Activated CD4-positive, CD25-positive, alpha-beta regulatory T cell (primary cell): ENCODE measurements at places on chromosomes 13 and 19.

DNA sequence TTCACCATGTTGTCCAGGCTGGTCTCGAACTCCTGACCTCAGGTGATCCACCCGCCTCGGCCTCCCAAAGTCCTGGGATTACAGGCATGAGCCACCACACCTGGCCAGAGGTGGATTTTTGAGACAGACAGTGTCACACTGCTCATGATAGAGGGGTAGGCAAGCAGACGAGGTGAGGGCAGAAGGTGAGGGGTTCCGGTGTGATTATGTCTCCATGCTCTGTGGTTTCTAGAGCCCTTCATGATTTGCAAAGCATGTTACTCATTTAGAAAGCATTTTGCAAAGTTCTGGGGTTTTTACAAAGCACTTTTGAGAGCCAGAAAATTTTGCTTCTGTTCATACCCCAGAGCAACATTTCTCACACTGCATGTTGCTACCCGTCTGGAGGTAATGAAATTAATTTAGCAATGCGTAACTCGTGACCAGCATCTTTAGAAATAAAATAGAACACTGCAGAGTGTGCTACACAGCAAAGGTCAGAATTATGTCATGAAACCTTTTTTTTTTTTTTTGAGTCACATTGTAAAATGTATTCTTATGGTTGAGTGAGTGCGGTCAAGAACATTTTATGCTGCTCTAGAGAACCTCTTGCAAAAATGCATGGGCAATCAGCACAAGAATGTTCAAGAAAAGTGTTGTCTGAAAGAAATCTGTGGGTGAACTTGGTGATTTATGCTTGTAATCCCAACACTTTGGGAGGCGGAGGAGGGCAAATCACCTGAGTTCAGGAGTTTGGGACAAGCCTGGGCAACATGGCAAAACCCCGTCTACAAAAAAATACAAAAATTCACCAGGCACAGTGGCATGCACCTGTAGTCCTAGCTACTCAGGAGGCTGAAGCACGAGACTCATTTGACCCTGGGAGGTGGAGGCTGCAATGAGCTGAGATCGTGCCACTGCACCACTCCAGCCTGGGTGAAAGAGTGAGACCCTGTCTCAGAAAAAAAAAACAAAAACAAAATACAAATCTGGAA lies 58.0 kb downstream of the MAP4K1 start:
- peak; percentile 12 for DNase-seq

- DNase-seq, result no peak
Observed at GRCh38 chr13:32032759-32033158, 1.2 kb downstream of the FRY start.

DNA sequence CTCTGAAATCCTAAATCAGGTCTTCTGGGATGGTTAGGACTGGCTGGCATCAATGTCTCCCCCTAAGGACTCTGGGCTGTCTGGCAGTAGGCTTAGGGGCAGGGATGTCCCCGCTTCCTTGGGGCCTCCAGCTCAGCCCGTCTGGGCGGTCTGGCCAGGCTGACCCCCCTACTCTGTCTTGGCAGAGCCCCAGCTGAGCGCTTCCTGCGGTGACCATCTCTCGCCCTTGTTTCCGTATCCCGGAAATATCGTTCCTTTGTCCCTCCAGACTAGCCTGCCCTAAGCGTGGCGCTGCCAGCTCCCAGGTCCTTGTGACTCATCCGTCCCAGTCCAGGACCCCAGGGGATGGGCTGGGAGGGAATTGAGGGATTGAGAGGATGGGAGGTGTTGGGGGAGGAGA lies 11.3 kb downstream of the GTPBP3 start:
- DNase-seq, result no peak

DNA sequence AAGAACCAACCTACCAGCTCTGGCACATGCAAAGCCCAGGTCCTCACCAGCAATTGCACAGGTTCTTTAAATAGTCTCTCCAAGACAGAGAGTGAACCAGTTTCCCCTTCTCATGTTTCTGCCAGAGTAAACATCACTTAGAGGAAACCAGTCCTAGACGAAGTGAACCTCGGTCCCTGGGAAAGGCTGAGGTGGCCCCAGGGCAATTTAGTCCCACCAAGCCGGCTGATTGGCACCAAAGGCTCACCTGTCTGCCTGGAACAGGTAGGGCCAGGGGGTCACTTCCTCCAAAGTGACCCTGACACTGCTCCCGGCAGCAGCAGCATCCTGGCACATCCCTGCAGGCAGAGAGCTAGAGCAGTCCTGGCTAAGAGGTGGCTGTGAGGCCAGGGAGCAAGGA lies 122.9 kb upstream of the ZNF507 start:
- no peak for DNase-seq

DNA sequence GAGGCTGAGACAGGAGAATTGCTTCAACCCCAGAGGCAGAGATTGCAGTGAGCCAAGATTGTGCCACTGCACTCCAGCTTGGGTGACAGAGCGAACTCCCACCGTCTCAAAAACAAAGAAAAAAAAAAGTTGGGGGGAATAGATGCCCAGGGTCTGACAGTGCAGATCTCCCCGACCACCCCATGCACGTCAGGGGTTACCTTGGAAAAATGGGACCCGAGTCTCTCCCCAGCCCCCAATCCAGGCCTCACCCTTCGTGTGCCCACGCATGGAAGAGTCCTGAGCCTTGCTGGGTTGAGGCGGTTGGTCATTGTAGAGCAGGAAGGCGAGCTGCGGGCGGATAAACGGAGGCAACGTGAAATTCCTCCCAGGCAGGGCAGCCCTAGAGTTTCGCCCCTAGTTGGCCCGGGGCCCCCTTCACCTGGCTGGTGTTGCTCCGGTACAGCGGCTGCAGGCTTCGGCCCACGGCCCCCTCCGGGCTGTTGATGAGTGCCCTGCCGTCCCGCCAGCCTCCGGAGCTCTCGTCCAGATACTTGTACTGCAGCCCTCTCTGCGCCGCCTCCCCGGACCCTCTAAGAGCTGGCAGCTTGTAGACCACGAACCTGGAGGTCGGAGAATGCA lies 588 bp downstream of the DNASE2 start:
- DNase-seq, result no peak

DNA sequence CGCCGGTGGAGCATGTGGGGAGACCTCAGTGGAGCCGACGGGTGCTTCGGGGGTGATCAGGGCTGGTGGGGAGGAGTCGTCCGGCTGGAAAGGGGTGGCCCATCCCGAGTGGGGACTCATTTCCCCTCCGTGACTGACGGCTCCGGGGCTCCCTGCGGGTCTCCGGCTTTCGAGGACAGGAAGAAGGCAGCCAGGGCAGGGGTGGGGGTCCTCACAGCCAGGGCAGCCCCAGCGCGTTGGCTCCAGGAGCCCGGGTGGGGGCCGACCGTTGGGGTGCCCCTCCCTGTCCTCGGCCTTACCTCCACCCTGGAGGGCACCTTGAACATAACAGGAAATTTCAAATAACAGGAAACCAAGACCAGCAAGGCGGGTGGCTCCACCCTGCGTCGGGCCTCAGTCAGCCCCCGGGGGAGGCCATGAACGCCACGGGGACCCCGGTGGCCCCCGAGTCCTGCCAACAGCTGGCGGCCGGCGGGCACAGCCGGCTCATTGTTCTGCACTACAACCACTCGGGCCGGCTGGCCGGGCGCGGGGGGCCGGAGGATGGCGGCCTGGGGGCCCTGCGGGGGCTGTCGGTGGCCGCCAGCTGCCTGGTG lies at the start of gene S1PR4:
Gene S1PR4 (plus strand): TSS at position 393 of the 596 bp plus-strand sequence. CDS start 24 bp downstream, at position 417.
- no peak for DNase-seq

DNA sequence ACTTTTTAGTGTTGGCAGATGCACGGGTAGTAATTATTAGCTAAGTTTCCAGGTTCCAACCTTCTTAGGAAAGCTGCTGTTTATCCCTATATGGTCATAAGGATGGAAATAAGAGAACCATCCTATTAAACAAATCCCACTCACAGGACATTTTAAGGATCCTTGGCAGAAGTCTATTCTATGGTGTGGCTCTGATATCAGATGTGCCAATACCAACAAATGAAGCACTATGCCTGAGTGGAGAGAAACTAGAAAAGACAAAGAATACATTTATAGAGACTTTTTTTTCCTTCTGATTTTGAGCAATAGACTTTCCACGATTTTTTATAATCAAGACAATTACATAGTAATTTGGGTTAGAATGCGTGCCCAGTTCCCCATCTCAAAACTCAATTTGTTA lies 12.6 kb downstream of the PCDH17 start:
- DNase-seq, result no peak

DNA sequence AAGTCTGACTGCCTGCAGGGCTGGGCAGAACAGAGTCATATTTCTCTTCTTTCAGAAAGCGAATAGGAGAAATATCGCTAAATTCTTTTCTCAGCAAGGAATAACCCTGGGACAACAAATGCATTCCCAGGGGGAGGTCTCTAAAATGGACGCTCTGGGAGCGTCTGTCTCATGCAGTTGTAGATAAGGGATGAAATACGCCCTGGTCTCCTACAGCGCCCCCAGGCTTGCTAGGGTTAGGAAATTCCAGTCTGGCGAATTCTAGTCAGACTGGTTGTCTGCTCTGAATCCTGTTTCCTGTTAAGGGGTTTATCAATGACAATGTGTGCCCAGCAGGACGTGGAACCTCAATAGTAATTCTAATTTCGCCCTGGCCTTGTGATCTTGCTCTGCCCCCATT lies 1214.1 kb downstream of the DIAPH3 start:
- DNase-seq, result no peak

- DNase-seq, result no peak
Observed at GRCh38 chr13:73981595-73981994, 152.6 kb downstream of the KLF12 start.

DNA sequence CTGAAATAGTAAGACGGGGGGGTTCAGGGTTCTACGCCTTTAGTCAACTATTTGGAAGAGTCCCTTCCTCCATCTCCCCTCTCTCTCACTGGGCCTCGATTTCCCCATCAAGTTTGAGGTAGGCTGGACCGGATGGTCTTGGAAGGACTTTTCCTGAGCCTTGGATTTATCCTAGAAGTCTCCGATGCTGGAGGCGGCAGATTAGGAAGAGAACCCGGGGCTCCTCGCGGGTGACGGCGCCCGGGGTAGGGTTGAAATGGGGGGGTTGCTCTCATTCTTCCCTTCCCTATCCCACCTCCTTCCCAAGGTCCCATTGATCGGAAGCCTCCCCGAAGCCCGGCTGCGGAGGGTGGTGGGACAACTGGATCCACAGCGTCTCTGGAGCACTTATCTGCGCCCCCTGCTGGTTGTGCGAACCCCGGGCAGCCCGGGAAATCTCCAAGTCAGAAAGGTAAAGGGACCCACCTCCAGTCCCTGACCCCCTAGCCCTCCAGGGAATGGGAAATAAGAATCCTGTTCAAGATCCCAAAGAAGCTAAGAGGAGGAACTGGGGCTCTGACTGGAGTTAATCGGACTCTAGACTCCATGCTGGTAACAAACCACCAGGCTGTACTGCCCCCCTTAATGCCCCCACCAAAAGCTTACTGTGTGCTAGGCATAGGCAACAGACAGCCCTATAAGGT lies 781 bp downstream of the QPCTL start:
- DNase-seq, result peak; percentile 78
